NCI-H1105 (cell line): ENCODE measurements at places on chromosomes 7 and 10.

DNA sequence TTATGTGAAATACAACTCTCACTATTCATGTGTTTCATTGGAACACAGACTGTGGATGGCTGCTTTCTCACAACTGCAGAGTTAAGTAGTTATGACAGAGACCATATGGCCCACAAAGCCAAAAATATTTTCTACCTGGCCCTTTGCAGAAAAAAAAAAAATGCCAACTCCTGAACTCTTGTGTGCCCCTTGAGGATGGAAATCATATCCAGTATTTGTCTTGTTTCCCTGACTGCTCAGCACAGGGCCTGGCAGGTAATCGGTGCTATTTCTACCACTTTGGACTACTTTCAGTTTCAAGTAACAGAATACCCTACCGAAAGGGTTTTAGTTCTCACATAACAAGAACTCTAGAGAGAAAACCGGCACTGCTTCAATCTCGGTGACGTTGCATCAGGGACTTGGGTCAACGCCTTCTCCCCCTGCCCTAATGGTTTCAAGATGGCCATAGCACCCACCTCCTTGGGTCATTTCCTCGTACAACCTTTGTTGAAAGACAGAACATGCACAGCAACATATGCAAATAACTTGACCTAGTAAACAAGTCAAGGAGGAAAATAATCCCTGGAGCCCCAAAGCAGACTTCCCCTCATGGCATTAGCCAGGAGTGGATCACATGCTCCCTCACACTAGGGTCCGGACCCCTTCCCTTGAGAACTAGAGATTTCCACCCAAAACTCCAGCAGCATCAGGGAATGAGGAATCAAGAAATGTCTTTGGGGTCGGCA is 11.8 kb upstream of the GPNMB start:
- DNase-seq, result no peak

DNA sequence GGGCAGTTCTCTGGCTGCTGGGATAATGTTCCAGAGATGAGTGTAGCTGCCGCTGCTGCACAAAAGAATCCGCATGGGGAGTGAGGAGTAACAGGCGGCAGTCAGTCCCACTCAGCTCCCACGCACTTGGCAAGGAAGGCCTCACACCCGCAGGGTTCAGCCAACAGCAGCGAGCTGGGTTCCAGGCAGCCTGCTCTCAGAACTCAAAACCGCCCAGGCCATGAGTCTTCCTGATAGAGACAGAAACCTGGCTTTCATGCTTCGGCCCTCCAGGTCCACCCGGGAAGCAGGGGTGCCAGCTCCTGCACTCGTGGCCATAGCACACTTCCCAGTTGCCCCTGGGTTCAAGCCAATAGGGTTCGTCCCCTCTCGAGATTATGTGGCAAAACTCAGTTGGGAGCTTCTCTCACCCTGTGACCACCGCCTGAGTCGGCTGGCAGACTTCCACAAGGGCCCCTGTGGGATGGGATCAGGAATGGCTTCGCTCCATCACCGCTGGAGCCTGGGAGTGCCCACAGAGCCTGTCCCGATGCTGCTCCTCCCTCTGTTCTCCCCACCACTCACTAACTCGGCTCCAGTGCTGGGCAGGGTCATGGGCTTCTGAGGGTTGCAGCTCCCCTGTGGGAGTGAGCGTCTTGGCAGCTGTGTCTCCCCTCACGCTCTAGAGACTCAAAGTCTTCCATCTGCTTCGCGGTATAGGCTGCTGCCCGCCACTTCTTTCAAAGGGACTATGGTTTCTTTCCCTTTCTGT is 20.6 kb downstream of the CLRN3 start:
- no peak for DNase-seq

DNA sequence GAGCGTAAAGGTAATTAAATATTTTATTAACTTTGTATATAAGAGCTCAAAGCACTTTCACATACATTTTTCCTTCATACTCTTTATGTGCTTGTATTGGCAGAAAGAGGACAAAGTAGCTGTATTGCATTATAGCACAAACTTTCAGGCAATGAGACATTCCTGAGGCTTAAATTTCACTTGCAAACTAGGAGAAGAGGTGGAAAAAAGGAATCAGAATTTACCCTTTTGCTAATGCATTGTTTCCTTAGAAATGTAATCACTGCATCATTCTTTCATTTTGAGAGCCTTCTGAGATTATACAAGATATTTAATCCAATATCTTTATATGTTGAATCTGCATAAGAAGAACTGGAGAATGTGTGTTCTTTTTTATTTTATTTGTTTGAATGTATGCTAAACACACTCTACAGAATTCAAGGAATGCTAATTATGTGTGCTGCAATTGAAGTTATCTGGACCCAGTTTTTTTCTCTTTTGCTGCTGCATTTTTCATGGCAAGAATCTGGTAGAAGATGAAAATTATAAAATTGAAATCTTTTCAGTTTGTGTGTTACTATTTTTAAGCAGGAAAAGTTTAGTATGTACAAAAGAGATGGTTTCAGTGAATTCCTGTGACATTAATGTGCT is 185.1 kb downstream of the NXPH1 start:
- DNase-seq, result no peak

DNA sequence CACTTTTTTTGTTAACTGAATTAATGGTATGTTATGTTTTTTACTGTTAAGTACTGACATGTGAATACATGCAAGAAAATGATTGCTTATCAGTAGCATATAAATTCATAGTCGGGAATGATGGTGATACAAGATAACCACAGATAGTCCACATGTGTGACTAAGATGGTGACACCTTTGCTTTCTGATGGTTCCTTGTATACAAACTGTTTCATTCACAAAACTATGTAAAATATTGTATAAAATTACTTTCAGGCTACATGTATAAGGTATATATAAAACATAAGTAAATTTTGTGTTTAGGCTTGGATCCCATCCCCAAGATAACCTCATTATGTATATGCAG is 10.0 kb downstream of the CISD1 start:
- no peak for DNase-seq

DNA sequence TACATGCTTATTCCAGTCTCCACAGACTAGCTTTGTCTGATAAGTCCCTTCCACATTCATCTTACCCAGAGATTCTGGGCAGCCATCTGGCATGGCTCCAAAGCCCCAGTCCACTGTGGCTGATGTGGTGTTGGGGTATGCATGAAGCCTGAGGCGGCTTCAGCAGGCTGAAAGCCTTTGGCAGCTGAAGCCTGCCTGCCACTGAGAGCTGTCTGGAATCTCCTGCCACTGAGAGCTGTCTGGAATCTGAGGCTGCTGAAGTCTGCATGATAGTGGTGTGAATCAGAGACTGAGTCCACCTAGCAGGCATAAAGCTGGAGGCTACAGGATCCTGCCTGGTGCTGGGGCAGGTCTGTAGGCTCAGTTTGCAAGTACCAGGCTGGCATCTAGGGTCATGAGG is 87.1 kb downstream of the DYNC1I1 start:
- DNase-seq, result no peak

- DNase-seq, result no peak
Observed at GRCh38 chr7:106569500-106569929, 91.4 kb downstream of the CCDC71L start.

DNA sequence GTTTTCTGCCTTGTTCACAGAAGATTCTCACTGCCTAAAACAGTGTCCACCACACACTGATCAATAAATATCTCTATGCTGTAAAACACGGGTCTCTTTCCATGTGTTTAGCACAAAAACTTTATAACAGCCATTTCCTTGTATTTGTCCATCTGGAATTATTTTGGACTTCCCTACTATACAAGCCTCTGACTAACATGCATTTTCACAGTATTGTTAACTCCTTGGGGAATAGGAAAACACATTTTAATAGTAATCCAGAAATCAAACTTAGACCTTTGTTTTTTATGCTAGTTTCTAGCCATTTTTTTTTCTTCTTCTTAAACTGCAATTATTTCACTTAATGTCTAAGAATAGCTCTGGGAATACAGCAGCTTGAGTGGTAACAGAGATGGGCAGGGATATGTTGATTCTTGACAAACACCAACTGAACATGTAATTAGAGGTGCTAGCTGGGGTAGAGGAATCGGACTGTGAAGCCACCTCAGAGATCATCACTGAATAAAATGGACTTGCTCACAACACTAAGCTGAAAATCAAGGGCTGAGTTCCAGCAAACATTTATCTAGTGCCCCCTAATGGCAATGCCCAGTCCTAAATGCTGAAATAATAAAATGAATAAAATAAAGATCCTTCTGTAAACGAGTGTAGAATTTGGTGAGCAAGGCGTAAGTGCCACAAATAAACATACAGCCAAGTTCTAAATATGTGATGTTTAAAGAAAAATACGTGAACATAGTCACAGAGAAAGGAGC is 593.1 kb downstream of the SORCS1 start:
- no peak for DNase-seq

DNA sequence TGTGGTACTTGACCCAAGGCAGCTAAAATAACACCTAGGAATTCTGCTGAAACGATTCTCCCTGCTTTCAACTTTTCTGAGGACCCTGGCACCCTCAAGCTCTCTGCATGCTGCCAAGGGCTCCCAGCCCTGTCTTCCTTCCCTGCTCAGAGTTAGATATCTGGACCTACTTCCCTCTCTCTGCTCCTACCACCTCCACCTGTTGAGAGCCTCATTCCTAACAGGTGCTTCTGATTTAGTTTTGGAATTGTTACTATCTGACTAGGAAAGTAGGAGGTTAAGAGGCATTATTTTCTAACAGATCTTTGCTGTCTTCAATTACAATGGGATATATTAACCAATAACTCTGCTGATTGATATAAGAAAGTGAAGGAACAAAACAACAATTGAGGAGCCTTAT is 253.8 kb downstream of the FZD1 start:
- DNase-seq, result no peak

- DNase-seq, result no peak
Observed at GRCh38 chr7:158431941-158432347, 155.7 kb downstream of the PTPRN2 start.

DNA sequence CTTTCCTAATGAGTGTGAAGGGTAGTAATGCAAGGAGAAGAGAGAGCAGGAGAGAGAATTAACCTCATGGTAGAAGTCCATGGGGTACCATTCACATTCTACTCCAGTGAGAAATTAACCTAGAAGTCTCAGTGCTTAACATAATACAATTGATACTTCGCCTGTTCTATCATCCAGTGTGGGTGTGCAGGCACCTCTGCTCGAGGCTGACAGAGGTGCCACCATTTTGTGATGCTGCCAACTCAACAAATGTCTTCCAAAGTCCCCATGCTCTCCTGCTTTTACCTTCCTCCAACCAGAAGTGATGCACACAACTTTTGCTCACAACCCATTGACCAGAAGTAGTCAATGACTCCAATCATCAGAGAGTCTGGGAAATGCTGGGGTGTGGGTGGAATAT is 118.3 kb upstream of the LAMB4 start:
- DNase-seq, result no peak

DNA sequence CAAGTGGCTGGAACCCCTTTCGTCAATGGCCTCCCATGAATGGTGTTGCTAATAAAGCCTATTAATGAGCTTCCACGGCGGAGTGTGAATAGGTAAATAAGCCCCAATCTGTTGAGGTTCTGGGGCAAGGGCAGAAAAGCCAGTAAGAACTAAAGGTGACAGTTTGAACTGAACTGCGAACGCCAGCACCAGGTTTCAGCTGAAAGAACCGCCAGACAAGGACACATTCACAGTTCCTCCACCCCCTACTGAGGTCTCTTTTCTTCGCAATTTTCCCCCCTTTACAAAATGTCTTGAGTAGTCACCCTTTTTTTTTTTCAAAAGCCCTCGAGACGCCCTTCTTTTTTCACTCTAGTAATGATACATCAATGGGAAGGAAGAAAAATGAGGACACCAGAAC is 2.4 kb upstream of the FGFR2 start:
- no peak for DNase-seq

- no peak for DNase-seq
Observed at GRCh38 chr7:98934267-98934666, 55.9 kb downstream of the TRRAP start.

GRCh38 chr10:103949728-103950127 is 17.2 kb upstream of the SLK start:
- DNase-seq, result no peak

- peak; percentile 14 for DNase-seq
Observed at GRCh38 chr10:69801434-69802315, at the start of gene COL13A1. COL13A1 (plus strand) TSS chr10:69801906; CDS start chr10:69802424, 518 bp downstream.

- DNase-seq, result no peak
Observed at GRCh38 chr10:126013489-126014281, 117.3 kb downstream of the FANK1 start.

GRCh38 chr10:6617309-6618076 is 37.4 kb upstream of the PRKCQ start:
- no peak for DNase-seq

GRCh38 chr10:70481831-70482530 is 3.4 kb downstream of the PALD1 start:
- DNase-seq, result no peak

GRCh38 chr7:63042730-63043511 is 955.7 kb upstream of the ZNF722 start:
- DNase-seq, result no peak

GRCh38 chr7:8305625-8306388 is 43.8 kb upstream of the ICA1 start:
- no peak for DNase-seq

DNA sequence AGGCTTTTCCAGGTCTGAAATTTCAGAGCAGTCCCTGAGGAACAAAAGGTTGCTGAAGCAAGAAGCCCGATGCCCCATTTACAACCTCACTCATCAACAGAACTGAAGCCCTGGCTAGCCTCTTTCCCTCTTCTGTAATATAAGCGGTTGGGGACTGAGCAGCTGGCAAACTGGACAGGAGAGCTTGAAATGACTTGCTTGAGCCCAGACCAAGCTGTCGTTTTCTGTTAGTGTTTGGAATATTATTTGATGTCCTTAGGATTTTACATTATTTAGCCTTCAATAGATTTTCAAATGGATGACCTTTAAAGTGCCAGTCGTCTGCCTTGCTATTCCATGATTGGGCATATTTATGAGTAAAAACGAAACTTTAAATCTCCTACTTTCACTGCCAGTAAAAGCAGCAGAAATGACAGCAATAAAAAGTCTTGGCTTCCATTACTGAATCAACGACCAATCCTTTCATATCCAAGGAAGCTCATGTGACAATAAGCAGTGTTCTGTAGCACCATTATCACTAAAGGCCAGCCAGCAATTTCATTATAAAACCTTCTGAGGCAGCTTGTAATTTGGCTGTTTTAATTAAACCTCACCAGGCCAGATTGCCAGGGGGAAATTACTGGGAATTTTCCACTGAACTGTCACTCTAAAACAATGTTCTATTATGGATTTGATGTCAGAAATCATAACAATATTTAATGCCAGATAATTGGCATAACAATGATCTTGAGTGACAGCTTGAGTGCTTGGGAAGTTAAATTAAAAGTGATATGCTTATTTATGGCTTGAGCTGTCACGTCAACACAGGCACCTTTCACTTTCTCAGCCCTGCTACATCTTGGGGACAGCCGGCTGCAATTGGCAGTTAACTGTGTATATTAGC is 85.9 kb downstream of the LSMEM1 start:
- DNase-seq, result peak; percentile 64

- DNase-seq, result no peak
Observed at GRCh38 chr10:1102831-1103230, 46.6 kb downstream of the WDR37 start.

DNA sequence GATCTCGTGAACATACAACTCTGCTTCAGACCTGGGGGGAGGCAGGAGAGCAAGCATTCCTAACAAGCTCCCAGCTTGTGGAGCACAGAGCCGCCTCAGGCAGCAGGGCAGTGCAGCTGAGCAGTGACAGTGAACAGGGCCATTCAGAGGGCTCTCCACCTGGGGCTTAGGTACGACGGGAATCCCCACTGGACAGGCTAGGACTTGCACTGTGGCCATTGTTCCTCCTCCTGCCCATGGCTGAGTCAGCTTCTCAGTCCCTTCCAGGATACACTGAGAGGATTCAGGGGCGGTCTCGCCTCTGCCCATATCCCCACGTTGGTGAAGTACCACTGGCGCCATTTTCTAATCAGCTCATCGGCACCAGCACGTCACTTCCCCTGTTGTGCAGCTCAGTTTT is 71.1 kb downstream of the FIGNL1 start:
- peak; percentile 96 for DNase-seq

GRCh38 chr10:95196046-95196445 is 2.0 kb downstream of the ACSM6 start:
- no peak for DNase-seq
